ENCODE measurements at places on chromosomes 4 and X. TPM values are rescaled to one million over a fixed set of nuclear protein-coding genes. Genes with fewer than 3 reads are reported as not detected.

The ATOH1 gene
- not detected for total RNA-seq

The PGRMC2 gene
- total RNA-seq, result 31.0 TPM

The TMSB15A gene
- total RNA-seq, result 111 TPM

The PCSK1N gene
- 48.7 TPM for total RNA-seq

DNA sequence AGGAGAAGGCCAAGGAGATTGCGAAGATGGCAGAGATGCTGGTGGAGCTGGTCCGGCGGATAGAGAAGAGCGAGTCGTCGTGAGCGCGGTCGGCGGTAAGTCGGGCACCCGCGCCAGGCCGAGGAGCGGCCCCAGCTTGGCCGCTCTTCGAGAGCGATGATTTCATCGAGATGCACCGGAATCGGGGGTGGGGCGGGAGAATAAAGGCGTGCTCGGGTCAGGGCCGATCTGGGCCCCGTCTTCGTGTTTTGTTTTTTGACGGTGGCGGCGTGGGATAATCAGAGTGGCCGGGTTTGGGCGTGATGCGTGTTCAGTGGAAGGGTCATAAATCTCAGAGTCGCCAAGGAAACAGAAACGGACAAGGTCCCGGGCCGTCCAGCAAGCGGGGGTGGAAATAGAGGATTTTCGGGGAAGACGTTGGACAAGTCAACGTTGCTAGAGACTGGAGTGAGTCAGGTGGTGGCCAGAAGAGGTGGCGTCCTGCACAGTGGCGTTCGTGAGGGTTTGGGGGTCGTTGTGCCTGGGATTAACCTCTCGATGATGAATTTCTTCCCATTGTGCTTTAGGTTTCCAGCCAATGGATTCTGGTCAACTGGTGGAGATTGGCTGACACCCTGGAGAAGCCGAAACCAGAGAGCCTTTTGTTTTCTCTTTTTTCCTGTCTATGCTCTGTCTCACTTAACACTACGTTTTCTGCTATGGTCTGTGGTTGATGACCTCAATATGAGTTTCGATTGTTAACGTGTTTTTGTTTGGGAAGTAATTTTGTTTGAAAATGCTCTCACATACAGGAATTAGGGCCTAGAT, 882 bp downstream of the MRFAP1 start:
- no peak for DNase-seq

- no peak for DNase-seq
Observed at GRCh38 chr4:169741569-169741968, 16.2 kb downstream of the HPF1 start.

DNA sequence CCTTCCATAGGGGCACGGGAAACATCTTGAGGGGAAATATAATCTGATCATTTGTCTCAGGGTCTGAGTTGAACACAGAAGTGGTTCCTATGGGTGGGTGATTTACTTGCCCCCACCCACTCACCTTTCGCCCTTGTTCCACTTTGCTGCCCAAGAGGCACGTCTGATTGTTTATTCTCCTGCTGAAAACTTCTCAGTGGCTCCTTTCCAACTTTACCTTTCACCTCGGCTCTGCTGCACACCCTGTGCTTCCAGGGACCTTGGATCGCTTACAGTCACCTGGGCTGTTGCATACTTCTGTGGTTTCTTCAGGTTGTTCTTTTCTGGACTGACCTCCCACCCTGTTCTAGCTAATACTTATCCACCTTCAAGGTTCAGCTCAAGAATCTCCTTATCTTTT, 213.4 kb upstream of the JADE1 start:
- no peak for DNase-seq

DNA sequence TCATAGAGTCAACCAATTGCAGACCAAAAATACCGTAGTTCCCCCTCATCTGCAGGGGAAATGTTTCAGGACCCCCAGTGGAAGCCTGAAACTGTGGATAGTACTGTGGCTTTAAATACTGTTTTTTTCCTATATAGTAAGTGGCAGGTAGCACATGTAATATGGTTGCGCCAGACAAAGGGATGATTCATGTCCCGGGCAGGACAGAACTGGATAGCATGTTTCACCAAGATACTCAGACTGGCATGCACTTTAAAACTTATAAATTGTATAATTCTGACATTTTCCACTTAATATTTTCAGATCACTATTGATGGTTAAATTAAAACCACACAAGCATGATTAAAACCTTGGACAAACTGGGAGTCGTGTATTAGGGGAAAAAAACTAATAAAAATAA, 276.3 kb upstream of the AGA start:
- DNase-seq, result no peak

- no peak for DNase-seq
Observed at GRCh38 chr4:38523524-38524448, 140.2 kb upstream of the KLF3 start.
